ENCODE measurements at places on chromosomes 12 and 14.

- DNase-seq, result no peak
Observed at GRCh38 chr12:45669792-45670191, 59.7 kb upstream of the ARID2 start.

GRCh38 chr12:3328081-3328480 lies 162.9 kb upstream of the PRMT8 start:
- DNase-seq, result no peak

DNA sequence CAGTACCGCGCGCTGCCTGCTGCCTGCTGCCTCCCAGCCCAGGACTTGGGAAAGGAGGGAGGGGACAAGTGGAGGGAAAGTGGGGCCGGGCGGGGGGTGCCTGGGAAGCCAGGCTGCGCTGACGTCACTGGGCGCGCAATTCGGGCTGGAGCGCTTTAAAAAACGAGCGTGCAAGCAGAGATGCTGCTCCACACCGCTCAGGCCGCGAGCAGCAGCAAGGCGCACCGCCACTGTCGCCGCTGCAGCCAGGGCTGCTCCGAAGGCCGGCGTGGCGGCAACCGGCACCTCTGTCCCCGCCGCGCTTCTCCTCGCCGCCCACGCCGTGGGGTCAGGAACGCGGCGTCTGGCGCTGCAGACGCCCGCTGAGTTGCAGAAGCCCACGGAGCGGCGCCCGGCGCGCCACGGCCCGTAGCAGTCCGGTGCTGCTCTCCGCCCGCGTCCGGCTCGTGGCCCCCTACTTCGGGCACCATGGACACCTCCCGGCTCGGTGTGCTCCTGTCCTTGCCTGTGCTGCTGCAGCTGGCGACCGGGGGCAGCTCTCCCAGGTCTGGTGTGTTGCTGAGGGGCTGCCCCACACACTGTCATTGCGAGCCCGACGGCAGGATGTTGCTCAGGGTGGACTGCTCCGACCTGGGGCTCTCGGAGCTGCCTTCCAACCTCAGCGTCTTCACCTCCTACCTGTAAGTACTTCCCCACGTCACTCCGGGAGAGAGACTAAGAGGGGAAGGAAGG lies at the start of gene LGR5:
LGR5 (plus strand) TSS at position 186 of the 732 bp plus-strand sequence; CDS start at position 469, 283 bp downstream.
- DNase-seq, result no peak

DNA sequence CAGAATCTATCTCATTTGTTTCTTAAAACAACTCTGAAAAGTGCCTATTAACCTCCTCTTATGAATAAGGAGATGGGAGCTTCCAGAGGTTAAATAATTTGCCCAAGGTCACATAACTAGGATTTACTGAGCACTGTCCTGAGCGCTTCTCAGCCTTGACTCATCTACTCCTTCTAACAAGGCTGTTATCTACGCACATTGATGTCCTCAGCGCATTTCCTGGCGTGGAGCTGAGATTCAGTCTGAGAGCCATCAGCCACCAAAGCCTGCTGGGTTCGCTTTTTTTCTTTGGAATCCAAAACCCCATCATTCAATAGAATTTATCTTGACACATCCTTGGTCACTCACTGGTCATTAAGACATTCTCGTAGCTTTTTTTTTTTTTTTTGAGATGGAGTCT lies 29.3 kb downstream of the AK7 start:
- no peak for DNase-seq

DNA sequence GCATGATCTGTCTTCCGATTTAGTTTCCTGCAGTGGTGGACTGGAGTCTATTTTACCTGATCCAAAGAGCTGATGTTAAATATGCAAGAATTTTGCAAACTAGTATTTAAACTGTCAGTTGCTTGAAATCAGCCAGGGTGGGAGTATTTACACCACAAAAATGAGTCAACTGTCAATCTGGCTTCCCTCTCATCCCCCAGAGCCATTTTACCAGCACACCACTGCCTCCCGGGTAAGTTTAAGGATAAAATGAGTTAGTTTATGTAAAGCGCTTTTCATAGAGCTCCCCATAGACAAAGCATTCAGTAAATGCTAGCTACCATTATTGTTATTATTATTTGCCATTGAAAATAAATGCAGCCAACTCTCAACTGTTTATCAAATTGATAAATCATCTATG lies 106.3 kb upstream of the FRMD6 start:
- no peak for DNase-seq

DNA sequence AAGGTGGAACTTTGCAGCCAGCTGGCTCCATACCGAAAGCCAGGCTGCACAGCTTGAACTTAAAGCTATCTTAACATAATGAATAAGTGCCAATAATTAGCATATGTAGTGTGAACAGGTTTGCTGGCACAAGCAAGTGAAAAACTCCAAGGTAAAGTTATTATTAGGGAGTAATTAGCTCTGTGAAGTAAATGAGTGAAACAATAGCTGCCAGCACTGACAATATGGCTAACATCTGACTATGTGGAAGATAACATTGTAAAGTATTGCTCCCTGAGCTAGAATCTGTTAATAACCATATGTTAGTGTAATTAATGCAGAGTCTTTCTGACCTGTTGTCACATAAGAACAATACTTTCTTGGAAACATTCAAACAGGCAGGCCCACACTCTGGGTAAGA lies 246.4 kb downstream of the SOX5 start:
- DNase-seq, result no peak

GRCh38 chr12:102971227-102971626 lies 13.8 kb downstream of the ASCL1 start:
- no peak for DNase-seq

- DNase-seq, result no peak
Observed at GRCh38 chr14:51917193-51917592, 56.8 kb downstream of the GNG2 start.

- no peak for DNase-seq
Observed at GRCh38 chr12:92462049-92462448, 240.7 kb upstream of the PLEKHG7 start.

GRCh38 chr12:120283318-120283717 lies 8.4 kb downstream of the RNU4-2 start:
- DNase-seq, result no peak

DNA sequence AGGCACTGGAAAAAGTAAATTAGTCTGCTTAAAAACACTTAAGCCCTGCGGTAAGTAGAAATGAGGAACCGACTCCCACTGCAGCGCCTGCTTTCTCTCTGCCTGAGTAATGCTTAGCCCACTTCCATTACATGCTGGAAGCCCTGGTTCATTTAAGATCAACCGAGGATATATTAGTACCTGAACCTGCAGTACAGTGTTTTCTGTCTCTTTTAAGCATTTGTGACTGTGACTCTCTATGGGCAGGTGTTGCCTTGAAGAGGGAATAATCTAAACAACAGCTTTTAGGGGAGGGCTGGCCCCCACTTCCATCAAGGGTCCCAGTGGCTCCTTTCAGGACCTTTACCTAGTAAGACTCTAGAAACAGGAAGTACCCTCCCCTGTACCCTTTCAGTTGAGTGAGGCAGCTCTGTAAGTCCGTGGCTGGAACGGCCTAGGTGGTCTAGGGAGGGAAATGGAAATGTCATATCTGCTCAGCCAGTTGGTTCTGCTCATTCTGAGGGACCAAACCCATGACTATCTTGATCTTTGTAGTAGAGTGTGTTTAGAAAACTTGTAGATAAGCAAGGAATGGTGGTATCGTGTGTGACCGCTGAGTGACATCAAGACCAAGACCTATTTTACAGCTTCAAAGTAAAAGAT lies 56.2 kb downstream of the FNTB start:
- peak; percentile 27 for DNase-seq

- no peak for DNase-seq
Observed at GRCh38 chr12:92938638-92939037, 9.5 kb upstream of the EEA1 start.

GRCh38 chr12:97767347-97767746 lies 304.7 kb downstream of the RMST start:
- no peak for DNase-seq

- DNase-seq, result no peak
Observed at GRCh38 chr12:45232756-45233372, 17.0 kb downstream of the ANO6 start.

DNA sequence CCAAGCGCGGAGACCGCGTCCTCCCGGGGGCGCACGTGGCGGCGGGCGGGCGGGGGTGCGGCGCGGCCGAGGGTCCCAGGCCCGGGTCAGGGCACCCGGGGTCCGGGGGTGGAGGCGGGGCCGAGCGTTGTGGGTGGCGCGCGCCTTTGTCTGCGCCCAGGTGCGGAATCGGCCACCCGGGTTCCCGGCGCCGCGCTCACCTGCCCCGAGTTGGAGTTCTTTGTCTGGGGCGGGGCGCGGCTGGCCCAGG lies 50.1 kb downstream of the LRCOL1 start:
- DNase-seq, result no peak

- DNase-seq, result no peak
Observed at GRCh38 chr12:123940627-123940966, 32.0 kb downstream of the CCDC92 start.

DNA sequence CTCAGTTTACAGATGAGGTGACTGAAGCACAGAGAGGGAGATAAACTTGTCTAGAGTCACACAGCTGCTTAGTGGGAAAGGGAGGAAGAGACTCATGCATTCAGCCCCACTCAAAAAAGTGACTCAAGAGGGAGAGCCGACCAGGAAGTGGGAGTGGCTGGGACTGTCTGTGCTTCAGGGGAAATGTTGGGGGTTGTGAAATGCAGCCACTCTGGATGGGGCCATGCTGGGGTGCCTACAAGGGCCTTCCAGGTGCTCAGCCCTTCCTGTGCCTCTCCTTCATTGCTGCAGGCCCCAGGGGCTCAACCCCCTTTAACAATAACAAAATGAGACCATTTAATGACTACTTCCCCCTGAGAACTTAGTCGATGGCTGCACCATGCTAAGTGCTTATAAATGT lies 41.8 kb downstream of the CACNA1C start:
- DNase-seq, result no peak

- DNase-seq, result no peak
Observed at GRCh38 chr14:61426048-61426447, 104.7 kb downstream of the PRKCH start.

DNA sequence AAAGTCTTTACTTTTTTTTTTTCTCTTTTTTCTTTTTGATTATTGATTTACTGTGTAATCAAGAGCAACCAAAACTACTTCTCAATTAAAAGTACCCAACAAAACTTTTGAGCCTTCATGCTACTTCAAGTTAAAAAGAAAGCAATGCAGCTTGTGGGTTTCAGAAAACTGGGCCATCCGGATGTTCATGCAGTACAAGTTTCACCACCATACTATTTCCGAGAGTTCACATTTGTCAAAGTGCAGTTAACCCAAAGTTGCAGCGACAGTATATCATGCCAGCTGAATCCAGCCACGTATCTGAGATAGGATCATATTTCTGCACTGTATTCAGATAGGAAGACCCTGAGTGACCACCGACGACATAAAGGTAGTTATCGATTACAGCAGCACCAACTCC lies 33.0 kb downstream of the KLHL28 start:
- DNase-seq, result no peak

DNA sequence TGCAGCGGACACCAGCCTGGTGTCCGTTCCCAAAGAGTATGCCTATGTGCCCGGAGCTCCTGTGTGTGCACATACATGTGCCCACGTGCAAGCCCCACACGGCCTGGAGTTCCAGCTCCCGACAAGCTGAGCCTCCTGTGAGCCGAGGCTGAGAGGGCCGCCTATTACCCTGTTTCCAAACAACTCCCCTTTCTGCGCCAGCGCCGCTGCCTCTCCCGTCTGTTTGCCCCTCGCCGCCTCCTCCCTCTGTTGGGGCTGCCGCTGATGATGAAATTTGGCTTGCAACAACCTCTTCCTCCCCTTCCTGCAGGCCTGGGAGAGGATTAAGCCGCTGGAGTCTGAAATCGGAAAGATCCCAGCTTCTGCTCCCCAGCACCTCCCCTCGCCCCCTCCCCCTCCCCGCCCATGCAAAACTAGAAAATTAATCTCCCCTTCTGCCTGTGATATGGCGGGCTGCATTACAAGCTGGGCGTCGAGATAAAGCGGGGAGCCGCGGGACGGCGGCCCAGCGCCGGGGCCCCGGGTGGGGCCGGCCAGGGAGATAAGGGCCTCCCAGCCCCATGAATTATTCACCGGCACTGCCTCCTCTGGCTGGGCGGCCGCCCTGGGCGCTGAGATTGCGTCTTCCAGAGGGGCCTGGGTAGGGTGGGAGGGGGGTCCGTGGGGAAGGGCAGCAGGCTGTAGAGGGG lies 6.8 kb upstream of the ASIC1 start:
- no peak for DNase-seq

DNA sequence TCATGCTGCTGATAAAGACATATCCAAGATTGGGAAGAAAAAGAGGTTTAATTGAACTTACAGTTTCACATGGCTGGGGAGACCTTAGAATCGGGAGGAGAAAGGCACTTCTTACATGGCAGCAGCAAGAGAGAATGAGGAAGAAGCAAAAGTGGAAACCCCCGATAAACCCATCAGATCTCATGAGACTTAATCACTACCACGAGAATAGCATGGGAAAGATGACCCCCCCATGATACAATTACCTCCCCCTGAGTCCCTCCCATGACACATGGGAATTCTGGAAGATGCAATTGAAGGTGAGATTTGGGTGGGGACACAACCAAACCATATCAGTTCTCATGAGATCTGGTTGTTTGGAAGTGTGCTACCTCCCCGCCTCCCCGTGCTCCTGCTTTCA lies 9.8 kb upstream of the MFAP5 start:
- no peak for DNase-seq

All from GM12892 (cell line).